Stimulated activated CD8-positive, alpha-beta memory T cell treated with anti-CD3 and anti-CD28 coated beads, Interleukin-2, amount 100 ng/mL, for 48 hours (primary cell): ENCODE measurements at places on chromosomes 11 and 22.

GRCh38 chr11:57474017-57474802 is 13.9 kb downstream of the RTN4RL2 start:
- DNase-seq: no peak

- DNase-seq: no peak
These were observed 8.3 kb upstream of the HTR3B start for GRCh38 chr11:113896156-113896879.

DNA sequence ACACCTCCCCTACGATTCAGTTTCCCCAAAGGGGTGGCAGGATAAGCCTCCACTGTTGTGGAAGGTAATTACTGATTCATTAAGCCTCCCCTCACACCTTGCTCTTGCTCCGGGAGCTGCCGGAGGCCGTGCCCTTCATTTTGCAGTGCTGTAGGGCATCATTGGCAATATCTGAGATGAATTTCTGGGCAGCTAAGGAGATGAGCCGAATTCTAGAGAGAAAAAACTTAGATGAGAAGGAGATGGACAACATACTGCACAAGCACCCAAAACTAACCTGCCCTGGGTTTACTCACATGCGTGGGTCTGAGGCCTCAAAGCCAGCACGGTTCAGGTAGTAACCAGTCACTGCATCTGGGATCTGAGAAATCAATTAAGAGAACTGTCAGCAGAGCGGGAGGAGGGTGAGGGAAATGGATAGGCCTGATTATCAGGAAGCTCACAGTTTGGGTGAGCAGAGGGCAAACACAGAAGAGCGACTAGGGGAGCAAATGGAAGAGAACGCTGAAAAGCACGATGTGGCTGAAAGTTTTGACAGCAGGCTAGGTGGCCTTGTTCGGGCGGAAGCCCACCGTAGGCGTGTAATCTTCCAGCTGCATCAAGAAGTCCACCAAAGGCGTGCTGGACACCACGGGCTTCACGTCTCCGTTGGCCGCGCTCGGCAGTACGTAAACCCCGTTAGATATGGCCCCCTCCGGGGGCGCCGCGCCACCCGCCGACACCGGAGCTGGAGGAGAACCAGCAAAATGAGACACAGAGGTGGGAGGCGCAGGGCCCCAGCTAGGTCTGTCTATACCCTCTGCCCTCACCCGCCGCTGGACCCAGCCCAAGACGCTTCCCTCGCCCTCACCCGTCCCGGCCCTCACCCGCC is 689 bp downstream of the TAF10 start:
- DNase-seq: no peak

- DNase-seq: no peak
These were observed 159.9 kb upstream of the TENM4 start for GRCh38 chr11:79600711-79601110.

GRCh38 chr11:58691675-58692074 is 40.1 kb downstream of the GLYAT start:
- DNase-seq: no peak

GRCh38 chr11:94933223-94934130 is 39.9 kb downstream of the CWC15 start:
- no peak for DNase-seq

DNA sequence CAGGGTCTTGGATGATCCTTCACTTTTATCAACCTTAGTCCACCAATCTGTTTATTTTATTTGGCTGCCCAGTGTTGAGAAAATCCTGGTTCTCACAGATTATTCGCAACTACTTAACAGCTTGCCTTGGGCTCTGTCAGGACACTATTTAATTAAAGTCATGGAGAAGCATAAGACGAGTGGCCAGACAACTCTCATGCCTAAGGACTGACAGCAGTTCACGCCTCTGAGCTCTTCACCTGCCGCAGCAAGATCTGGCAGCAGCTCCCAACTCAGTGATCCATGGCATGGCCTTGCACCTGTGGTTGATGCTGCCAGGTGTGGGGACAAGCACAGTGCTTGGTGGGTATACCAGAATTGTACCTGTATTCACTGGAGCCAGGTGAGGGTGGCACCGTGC is 37.8 kb downstream of the HIRA start:
- DNase-seq: no peak

DNA sequence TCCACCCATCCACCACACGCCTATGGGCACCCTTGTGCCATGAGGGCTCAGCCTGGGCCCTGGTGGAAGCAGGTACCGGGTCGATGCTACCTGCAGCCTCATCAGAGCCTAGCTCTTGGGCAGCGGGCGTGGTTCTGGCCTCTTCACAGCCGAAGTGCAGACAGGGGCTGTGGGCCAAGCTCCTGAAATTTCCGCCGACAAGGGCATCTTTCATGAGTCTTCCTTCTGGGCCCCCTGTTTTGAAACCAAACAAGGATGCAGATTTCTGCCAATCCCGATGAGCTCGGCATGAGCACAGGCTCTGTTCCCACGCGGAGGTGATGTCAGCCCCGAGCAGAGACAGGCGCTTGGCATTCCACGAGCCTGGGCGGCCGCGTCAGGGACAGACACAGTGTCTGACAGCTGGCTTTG is 22.6 kb upstream of the MGAT3 start:
- no peak for DNase-seq

GRCh38 chr22:37098976-37099591 is 10.4 kb downstream of the TMPRSS6 start:
- no peak for DNase-seq

- no peak for DNase-seq
These were observed 42.1 kb downstream of the RIBC2 start for GRCh38 chr22:45455621-45456020.

GRCh38 chr22:50656122-50657070 is 16.2 kb upstream of the SHANK3 start:
- DNase-seq: no peak

DNA sequence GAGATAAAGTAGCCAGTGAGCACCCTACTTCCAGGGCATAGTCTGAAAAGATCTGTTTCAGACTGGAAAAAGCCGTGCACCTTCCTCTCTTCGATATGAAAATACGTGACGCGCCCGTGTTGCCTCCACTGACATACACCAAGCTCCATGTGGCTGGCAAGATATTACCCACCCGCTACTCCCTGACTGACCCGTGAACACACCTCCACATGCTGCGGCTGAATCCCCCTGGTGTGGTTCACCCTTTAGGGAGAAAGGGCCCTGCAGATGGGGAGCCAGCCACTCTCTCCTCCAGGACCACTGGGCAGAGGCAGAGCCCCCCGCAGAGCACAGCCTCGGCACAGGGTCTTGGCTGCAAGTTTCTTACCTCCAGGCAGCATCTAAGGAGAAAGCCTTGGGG is 245.0 kb downstream of the BRD1 start:
- DNase-seq: no peak

DNA sequence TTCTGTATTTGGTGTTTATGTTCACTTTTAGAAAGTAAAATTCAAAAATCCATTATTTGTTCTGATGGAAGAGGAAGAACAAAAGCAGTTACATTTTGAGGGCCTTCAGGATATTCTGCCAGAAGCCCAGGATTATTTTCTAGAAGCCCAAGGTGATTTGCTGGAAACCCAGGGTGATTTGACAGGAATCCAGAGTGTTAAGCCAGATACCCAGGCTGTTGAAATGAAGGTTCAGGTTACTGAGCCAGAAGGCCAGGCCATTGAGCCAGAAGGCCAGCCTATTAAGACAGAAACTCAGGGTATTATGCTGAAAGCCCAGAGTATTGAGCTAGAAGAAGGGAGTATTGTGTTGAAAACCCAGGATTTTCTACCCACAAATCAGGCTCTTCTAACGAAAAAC is 33.1 kb downstream of the CCDC15 start:
- no peak for DNase-seq

GRCh38 chr22:26357813-26358212 is 71.2 kb upstream of the ASPHD2 start:
- DNase-seq: no peak

- no peak for DNase-seq
These were observed 153.8 kb downstream of the CACNA1I start for GRCh38 chr22:39724390-39724789.

GRCh38 chr22:24040946-24041345 is 29.8 kb downstream of the CABIN1 start:
- no peak for DNase-seq

DNA sequence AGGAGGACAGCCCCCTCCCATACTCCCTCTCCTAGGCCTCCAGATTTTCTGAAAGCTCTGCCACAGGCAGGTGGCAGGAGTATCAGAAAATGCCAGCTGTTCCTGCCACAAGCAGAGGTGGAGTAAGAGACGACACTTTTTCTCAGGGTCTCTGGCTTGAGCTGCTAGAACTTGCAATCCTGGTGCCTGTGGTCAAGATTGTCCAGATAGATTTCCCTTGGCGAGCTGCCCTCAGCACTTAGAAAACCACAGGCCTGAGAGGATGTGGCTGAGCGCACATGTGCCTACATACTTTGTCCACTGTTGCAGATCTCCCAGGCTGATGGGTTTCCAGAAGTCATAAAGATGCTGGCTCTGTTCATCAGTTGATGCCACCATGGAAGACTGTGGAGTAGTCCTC is 65.7 kb upstream of the NAV2 start:
- no peak for DNase-seq

DNA sequence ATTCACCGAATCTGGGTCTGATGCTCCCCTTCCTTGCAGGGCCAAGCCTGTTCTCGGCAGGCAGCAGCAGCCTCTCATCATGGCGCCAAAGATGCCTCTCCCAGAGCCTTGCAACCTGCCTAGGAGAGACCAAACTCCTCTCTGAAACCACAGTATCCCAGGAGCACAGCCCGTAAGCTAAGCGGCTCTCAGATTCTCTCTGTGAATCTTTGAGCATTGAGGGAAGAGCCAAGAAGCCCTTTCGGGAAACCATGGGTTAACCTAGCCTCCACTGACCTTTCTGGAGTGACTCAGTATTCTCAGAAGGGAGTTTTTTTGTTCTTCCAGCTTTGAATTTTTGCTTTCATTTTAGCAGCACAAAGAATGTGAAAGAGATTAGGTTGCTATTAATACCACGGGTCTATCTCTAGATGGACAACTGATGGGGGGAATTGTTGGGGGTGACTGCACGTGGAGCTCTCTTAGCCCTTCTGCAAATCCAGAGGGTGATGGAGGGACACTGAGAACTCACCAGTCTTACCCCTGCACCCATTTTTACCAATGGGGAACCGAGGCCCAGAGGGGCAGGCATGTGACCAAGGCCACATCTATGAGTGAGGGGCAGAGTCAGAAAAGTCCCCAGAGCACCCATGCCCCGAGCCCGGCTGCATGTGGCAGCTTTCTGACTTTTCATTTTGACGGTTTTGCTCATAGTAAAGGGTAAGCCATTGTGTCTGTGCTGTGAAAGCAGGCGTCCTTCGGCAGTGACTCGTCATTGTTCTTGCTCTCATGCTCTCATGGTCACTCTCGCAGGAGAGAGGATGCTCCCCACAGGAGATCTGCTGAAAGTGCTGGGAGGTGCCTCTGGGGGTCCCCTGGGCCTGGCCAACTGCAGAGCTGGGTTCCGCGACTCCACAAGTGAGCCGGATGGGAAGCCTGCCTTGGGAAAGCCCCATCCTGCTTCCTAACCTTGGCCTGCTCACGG is 36.0 kb downstream of the IRAG1 start:
- no peak for DNase-seq

DNA sequence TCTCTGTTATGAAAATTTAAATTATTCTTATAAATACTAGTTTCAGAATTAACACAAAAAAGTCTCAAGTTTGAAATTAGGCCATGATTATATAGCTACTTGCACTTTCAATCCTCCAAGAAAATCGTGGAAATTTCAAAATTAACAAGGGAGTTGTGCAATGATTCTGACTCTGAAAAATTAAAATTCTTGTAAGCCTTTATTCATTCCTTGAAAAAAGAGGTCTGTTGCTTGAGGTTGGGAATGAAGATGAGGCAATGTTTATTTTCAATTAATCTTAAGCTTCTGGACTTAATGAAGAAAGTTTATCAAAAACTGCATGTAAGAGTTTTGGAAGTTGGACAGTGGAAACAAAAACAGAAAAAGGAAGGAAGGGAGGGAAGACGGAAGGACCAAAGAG is 128.2 kb upstream of the FIBIN start:
- no peak for DNase-seq

- no peak for DNase-seq
These were observed 13.6 kb downstream of the ATG2A start for GRCh38 chr11:64903291-64903833.

DNA sequence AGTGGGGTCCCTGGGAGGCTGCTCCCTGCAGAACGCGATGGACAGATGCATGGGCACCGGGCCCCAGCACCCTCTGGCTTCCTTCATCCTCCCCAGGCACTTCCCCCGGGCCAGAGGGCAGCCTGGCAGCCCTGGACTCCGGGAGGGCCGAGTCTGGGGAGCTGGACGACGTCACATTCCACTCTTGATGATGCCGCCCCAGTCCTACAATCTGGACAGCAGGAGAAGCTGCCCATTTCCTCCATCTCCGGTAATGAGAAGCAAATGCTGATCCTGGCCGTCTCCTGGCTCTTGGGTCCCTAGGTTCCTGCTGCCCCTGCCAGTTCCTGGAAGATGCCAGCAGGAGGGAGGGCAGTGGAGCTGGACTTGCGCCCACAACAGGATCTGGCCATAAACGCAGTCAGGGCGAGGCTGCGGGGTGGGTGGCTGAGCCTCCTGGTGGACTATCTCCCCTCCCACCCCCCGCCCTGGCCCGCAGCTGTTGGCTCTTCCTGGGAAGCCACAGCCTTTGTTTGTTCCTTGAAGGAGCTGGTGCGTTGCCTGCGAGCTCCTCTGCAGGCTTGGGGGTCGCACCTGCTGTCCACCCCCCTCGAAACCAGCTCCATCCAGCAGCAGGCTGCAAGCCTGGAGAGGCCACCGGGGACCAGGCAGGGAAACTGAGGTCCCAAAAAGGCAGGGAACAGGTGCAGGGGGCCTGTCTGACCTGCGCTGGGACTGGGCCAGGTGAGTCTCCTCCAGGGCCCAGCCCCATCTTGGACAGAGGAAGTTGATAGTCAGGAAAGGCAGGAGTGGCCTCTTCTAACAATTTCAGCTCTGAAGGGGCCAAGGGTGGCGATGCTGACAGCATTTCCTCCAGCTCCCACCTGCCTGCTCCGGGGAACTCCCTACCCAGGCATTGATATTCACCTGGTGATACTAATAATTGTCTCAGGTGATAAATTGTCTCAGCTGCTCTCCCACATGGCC is 17.9 kb upstream of the MUC6 start:
- DNase-seq: no peak

GRCh38 chr11:83818349-83818748 is 532.2 kb upstream of the CCDC90B start:
- no peak for DNase-seq

DNA sequence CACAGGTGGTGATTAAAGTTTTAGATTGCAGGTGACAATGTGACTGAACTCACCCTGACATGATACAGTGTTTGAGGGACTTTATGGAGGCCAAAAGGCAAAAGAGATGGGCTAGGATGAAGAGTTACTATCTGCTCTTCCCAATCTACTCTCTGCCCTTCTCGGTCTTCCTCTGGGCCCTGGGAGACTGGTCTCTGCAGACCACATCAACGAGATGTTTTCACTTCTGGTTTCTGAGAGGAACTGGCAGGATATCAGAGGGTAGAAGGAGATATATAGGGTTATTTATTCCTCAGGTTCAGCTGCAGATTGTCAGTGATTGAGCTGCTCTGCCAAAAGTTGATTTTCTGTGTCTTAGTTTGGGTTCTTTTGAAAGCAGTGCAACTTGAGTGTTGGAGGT is 32.4 kb upstream of the CD44 start:
- DNase-seq: no peak
